ENCODE measurements at places on chromosomes 2 and 18.

- no peak for DNase-seq
Observed at GRCh38 chr2:239354132-239354790, 46.6 kb downstream of the HDAC4 start.

GRCh38 chr2:24820175-24820513, 26.9 kb downstream of the CENPO start:
- no peak for DNase-seq

GRCh38 chr2:109171444-109172334, 42.7 kb downstream of the SH3RF3 start:
- no peak for DNase-seq

DNA sequence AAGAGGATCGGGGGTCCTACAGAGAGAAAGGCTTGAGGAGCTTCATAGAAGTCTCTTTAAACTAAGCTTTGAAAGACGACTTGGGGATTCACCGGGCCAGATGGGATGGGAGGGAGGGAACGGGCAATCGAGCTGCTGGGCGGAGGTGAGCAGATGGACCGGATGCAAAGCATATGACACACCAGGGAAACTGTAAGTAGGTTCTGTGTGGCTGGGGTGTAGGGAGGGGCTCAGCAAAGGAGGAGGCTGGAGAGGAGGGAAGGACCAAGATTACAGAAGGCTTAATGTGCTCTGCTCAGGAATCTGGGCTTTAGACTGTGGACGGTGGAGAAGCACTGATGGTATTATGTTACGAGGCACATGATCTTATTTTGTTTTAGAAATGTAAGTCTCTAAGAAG, 131.5 kb downstream of the MAIP1 start:
- DNase-seq = no peak

DNA sequence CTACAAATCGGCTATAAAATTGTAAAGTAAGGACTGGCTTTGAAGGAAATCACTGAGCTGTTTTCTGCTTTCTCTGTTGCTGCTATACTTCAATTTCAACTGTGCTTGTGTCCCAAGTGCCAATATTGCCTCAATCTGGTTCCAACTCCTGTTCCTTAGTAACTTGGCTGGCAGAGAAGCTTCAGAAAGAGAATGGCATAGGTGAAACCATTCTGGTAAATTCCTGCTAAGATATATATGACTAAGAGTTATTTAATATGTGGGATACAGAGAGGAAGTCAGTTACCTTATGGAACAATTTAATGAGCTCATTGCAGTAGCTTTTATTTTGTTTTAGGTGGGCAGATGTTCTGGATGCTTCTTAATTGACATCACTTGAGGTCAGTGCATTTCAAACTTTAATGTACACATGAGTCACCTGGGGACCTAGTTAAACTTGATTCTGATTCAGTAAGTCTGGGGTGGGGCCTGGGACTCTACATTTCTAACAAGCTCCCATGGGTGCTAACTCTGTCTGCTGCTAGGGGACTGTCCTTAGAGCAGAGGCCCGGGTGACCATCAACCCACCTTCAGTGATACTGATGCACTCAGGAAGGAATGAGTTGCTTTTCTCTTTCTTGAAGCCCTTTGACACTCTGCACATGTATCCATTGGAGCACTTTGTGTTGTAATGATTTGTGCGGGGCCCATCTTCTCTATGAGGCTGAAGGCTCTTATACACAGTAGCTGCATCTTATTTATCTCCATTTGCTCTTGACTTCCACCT, 47.6 kb downstream of the LIPG start:
- DNase-seq = no peak

DNA sequence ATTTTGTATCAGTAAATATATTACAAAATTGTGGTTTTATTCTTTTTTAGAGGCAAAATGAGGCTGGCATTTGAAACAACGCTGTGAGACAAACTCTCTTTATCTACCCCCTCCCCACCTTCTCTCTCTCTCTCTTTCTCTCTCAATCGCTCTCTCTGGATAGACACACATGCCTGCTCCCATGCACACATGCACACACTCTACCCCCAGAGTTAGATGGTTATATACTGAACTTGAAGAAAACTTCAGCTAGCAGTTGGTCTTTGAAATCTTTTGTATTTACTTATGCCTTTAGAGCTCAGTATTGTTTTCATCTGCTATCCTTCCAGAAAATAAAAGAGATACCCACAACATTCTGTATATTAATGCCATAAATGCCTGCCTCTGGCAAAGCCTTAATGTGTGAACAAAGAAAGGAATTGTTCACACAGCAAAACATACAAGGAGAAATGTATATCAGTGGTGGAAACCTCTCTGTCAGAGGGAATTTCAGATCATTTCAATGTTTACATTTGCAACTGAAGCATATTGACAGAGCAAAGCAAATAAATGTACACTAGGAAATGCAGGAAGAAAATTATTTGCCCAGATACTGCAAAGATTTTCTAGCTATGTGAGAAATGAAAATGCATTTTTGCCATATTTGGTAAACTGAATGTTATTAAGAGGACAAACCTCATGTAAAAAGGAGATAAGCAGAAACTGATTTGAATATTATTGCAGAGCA, 217.0 kb upstream of the UBE2E3 start:
- no peak for DNase-seq

- no peak for DNase-seq
Observed at GRCh38 chr2:158589303-158589702, 132.6 kb downstream of the PKP4 start.

GRCh38 chr2:194674043-194674442, 983.0 kb upstream of the SLC39A10 start:
- no peak for DNase-seq

DNA sequence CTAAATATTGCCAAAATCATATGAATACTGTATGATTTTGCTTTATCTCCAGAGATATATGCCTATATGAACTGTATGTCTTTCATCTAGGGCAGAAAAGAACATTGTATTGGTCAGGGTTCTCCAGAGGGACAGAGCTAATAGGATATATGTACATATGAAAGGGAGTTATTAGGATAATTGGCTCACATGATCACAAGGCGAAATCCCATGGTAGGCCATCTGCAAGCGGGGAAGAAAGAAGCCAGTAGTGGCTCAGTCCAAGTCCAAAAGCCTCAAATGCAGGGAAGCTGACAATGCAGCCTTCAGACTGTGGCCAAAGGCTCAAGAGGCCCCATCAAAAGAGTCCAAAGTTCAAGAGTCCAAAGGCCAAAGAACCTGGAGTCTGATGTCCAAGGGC, 209.9 kb downstream of the RNF144A start:
- no peak for DNase-seq

GRCh38 chr2:46216213-46216612, 81.0 kb upstream of the EPAS1 start:
- no peak for DNase-seq

DNA sequence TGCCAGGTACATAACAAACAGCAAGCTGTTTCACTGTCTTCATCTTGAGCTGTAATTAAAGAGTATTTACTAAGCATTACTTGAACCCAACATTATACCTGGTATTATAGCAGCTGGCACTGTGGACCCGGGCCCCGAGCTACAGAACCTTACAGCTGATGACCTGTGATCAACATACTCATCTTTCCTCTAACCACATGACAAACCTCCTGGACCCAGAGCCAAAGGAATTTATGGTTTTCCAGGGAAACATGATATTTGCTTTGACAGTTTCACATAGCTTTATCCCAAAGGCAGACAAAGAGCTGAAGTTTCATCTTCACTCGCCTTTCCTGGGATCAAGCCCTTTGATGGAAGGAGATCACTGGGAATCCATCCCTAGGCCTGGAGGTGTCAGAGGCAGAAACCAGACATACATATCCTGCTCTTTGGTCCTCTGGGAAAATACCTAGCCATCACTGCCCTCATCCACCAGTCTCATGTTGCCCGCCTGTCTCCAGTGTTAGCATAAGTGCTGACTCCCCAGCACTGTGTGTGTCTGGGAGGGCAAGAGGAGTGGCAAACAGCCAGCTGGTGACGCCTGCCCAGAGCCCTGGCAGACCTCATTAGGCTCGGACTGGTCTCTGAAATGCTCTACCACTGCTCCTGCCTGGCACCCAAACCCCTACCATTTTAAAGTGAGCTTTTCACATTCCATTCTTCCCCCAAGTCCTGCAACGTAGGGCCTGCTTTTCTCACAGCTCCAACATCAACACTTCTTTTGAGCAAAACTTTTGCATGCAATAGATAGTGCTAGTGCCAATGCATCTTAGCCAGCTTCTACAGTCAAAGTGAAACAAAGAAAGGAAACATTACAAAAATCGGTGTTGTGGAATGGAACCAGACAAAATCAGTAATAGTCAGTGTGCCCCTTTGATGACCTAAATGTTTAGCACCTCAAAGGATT, 138.8 kb upstream of the CTAGE1 start:
- DNase-seq = peak; percentile 65

DNA sequence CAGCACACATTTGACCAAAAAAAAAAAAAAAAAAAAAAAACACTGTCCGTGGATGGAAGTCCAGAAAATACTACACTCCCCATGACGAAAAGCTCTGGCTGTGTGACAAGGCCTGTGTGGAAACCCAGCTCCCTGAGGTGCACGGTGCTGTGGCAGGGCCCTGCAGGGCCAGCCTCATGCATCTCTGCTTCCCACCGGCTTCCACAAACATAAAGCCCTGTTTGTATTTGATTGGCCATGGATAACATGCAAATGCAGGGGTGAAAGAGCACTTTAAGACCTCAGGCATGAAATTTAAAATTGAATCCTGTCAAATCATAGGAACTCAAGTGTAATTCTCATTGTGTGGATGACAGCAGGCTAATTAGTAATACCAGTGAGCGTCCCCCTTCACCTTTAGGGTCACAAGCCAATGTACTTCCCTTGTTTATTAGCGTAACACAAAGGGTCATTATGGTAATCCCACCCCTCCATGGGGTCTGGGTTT, 757.2 kb downstream of the GALR1 start:
- no peak for DNase-seq

DNA sequence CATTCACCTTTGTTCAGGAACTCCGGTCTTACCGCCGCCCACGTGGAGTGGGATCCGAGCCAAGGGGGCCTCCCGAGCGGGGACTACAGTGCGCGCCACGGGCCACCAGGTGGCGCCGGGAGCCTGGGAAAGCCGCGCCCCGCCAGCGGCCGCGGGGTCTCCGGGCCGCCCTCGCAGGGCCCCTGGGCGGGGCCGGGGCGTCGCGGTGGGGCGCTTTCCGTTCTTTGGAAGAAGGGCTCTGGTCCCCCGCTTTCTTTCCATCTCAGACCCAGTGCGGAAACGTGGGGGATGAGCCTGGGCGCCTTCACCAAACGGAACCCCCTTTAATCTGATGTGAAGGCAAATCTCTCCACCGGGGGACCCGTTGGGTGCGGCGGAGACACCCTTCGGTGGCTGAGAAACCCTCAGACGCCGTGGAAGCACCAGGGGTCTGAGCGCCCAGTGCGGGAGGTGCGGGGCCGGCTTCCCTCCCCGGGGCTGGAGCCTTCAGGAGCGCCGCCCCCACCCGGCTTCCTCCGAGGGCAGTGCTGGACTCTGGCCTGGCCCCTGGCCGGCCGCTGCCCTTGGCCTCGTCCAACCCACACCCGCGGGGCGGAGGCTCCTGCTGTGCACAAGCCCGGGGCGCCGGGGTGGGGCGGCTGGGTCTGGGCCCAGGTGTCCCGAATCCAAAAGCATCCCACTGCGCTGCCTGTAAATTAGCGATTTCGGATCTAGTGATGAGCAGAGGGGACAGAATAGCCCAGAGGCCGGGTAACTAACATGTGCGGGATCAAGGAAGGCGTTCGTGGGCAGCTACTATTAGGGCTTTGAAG, 44.6 kb downstream of the GORASP2 start:
- DNase-seq = peak; percentile 85

GRCh38 chr2:42777883-42778805, 14.2 kb upstream of the OXER1 start:
- no peak for DNase-seq

GRCh38 chr2:42371611-42372473, 10.8 kb upstream of the COX7A2L start:
- no peak for DNase-seq

GRCh38 chr2:66651295-66651694, 216.4 kb downstream of the MEIS1 start:
- no peak for DNase-seq

- DNase-seq = no peak
Observed at GRCh38 chr2:222290736-222291484, 7.9 kb downstream of the PAX3 start.

- no peak for DNase-seq
Observed at GRCh38 chr2:85453571-85453970, 35.1 kb downstream of the SH2D6 start.

DNA sequence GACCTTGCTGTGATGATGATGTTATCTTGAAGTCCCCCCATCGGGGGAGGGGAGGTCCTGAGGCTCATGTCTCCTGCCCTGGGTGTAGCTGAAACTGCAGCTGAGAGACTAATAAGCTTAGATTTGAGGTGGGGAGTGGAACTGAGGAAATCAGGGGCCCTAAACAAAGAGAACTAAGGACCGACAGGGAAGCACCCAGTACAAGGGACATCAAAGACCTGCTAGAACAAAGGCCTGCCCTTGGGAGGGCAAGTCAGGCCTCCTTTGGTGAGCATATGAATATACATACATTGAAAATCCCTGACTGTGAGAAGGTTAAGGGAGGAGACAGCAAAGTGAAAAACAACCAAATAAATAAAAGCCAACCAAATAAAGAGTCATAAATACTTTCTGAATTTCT, 1132.5 kb upstream of the CELF4 start:
- DNase-seq = no peak

DNA sequence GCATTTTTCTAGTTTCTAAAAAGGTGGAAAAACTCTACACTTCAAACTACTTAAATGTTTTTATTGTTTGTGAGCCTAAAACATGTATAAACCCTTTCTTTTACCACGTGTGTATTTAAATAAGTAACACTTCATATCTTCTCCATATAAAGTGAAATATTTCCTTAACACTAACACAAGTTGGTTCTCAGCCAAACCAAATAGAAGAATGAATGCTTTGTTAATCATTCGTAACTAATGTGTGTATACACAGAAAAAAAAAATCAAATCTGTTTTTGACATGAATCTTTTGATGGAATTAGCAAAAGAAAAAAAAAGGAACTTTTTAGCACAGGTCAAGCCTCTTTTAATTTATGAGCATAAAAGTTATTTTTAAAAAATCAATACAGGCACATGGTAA, 89.3 kb downstream of the EHBP1 start:
- DNase-seq = no peak

DNA sequence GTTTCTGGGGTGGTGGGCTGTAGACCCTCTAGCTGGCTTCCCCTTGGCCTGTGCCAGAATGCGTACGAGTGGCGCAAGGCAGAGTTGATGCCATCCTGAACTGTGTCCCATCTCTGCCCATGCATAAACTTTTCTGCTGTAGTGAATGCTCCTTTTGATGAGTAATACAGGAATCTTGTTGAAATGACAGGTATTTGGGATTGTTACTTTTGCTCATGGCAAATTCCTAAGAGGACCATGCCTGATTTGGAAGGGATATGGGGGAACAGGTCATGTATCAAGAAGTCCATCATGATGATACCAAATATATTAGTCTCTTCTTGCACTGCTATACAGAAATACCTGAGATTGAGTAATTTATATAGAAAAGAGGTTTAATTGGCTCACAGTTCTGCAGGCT, 648.0 kb downstream of the SLC4A3 start:
- no peak for DNase-seq

GRCh38 chr18:8326763-8327394, 282.4 kb upstream of the RAB12 start:
- no peak for DNase-seq

- no peak for DNase-seq
Observed at GRCh38 chr18:58544179-58544578, 84.7 kb downstream of the ALPK2 start.

- peak; percentile 39 for DNase-seq
Observed at GRCh38 chr2:11344956-11345677, 681 bp upstream of the ROCK2 start.

- no peak for DNase-seq
Observed at GRCh38 chr18:7521226-7521856, 45.8 kb upstream of the PTPRM start.

- DNase-seq = no peak
Observed at GRCh38 chr18:32823226-32823625, 50.4 kb upstream of the KLHL14 start.

Measured in pancreas (tissue), 10 donors.